ENCODE measurements at places on chromosomes 7 and 10. TPM values are rescaled to one million over a fixed set of nuclear protein-coding genes. Genes with fewer than 3 reads are reported as not detected.

The ITPRID1 gene
- total RNA-seq: 0.09 TPM

The TLX1 gene
- 1.7 TPM for total RNA-seq

The ZKSCAN1 gene
- total RNA-seq: 45.0 TPM

The DPY19L1 gene
- 45.0 TPM for total RNA-seq

The TMEM270 gene
- not detected for total RNA-seq

Measured in motor neuron (in vitro differentiated cells).